ENCODE measurements at places on chromosomes 7 and 10.

DNA sequence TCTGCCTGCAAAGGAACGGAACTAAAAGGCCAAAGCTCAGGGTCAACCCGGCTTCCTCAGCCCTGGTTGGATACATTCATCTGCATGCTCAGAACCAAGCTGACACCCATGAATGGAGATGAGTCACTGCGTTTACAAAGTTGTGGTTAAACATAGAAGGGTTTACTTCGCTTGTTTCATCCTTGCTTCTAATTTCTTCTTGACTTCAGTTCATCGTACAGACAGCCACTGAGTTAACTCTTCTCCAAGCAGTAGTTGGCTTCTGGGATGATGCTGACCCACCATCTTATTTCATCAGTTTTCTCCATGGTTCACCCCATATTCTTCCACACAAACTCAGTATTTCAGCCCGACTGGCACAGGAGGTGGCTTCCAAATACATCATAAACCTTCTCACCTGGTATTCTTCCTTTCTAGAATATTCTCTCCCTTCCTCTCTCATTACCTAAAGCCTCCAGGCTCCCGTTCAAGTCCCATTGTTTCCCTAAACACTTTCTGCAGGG, 166.3 kb upstream of the RNF32 start:
- peak; percentile 78 for DNase-seq

DNA sequence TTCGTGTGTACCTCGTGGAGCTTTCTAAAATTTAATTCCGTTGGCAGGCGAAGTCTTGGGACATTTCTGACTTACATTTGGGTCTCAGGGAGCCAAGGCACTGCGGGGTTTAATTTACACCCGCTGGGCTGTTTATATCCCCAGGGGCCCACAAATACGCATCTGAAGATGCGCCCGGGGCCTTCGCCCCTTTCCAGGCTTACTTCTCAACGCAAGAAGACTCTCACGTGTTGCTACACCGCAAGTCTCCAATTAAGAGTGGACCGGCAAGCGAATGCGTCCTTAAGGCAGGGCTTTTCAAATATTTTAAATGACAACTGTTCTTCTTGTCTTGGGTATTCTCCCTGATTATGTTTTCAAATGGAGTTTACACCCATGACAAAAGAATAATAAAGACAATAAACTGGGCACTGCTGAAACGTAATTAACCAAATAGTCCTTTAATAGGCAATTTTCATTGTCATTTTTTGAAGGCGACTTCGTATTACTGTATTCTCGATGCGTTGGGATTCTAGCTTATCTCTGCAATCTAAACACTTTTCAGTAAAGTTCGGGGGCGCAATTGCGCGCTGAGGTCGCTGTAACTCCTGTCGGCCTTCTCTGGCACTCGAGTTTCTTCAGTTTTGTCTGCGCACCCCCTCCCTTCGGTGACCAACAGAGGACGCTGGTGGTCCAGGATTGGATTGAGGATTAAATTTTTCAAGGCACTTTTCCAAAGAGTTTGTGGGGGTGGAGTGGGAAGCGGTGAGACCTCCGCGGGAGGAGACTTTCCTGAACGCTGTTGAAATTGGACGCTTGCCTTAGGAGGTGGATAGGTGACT, 837 bp upstream of the IGFBP3 start:
- DNase-seq, result peak; percentile 85

DNA sequence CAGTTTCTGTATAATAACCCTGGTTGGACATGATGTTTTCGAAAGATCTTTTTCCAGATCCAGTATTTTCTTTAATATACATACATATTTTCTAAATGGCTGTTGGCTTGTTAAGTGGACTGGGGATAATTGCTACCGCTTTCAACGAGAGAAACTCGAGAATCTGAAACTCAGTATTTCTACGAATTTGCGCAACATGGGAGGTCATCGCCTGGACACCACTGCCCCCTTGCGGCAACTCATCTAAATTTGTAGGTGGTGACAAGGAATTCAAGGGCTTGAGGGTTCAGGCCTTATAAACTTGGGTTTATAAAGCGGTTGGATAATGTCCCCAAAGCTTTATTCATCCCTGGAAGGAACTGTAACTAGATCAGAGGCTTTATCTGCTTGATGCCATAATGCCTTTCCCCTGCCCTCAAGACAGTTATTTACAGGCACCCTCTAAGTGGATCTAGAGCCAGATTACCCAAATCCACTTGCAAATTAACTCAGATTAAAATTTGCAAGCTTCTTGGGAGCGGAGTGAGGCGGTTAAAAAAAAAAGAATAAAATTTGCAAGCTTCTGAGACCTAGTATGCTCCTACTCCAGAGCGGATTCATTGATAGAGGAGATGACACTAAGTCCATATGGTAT, 21.3 kb upstream of the KCNK18 start:
- DNase-seq, result peak; percentile 84

DNA sequence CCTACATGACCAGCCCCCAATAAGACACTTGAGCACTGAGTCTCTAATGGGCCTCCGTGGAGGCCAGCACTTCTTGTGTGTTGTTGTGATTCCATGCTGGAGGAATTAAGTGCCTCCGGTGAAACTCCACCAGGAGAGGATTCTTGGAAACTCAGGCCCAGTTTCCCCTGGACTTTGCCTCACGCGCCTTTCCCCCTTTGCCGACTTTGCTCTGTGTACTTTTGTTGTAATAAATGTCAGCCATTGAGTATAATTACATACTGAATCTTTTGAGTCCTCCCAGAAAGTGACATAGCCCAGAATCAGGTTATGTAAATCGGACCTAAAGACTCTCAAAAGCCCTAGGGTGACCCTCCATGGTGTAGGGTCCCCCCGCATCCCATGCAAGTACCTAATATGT, 82.4 kb downstream of the DLG5 start:
- DNase-seq, result no peak

DNA sequence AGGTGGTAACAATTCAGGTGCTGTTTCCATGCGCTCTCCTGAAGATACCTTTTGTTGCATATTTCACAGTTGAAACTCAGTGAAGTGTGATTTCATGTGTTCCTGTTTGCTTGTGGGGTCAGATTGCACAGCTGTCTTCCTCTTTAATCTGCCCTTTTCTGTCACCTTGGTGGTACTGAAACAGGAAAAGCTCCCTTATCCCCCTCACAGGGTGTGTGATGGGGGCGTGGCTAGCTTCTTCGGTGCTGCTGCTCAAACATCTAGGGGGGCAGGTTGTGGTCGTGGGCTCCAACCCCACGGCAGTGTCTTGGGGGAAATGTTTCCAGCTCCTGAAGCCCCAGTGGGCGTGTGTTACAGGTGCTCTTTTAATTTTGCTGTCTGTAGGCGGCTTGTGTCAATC, 107.4 kb upstream of the KLF14 start:
- no peak for DNase-seq

- no peak for DNase-seq
These were observed 23.6 kb upstream of the PDCD4 start for GRCh38 chr10:110848106-110848505.

DNA sequence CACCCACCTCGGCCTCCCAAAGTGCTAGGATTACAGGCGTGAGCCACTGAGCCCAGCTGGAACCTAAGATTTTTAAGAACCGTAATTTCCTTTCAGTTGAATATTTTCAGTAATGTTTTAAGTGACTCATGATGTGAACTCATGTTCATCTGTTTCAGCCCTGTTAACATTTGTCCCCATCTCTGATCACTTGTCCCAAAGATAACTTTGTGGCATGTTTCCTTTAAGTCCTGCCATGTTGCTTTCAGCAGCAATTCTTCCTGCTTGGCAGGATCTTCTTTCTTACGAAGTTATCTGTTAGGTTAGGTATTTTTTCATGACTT, 19.3 kb downstream of the ZRANB1 start:
- no peak for DNase-seq

- DNase-seq, result no peak
These were observed 38.8 kb upstream of the CDK6 start for GRCh38 chr7:92875173-92875572.

GRCh38 chr7:31029251-31030042, 22.7 kb upstream of the ADCYAP1R1 start:
- no peak for DNase-seq

DNA sequence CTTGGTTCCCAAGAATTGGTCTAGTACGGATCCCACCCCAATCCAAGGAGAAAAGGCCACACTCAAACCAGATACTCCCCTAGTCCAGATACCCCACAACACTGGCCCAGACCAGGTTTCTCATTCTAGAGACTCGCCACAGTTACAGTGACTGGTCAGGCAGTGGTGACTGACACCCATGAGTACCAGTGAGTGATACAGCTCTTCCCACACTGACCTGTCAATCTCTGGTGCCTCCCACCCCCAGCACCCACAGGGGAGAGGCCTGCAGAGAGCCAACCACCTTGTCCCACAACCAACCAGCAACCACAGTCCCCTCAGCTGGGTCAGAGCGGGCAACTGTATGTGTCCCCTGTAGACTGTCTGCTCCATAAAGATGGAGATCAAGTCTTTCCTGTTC, 152.8 kb downstream of the NEURL1 start:
- DNase-seq, result no peak

- peak; percentile 37 for DNase-seq
These were observed 7.4 kb downstream of the IGF2BP3 start for GRCh38 chr7:23462846-23463245.

- DNase-seq, result peak; percentile 78
These were observed 94.5 kb downstream of the KMT2C start for GRCh38 chr7:152341039-152341913.

All from DMS53 (cell line).